ENCODE measurements at places on chromosomes 6 and 20.
A peak's percentile ranks its signal among the peaks of the same experiment; 100 is the strongest.

DNA sequence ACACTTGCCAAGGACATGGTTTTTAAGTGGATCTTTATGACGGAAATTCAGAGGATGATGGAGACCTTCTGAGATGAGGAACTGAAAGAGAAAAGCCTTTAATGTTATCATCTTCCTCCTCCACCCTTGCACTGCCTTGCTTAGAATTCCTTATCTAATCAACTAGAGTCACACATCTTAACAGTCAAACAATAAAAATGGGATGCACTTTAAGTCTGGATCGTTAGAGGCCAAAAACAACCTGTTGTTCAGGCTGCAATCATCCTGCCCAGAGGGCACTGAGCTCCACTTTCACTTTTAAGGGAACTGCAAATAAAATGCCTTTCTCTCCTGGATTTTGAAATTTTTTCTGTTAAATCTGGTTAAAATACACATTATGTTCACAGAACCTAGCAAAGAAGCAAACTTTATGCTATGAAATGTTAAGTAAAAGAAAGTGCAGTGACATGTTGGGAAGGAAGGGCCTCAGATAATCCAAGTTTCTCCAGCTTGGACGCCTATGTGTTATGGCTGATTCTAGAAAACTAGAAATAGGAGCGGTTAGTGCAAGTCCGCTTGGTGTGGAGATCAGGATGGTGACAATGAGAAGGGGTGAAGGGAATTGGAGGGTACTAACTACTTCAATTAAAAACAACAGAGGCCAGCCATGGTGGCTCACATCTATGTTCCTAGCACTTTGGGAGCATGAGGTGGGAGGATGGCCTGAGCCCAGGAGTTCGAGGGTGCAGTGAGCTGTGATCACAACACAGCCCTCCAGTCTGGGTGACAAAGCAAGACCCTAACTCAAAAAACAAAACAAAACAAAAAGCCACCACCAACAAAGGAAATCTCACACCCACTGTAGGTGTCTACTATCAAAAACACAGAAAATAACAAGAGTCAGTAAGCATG is 66.4 kb upstream of the KIF13A start:
- DNase-seq = no peak

DNA sequence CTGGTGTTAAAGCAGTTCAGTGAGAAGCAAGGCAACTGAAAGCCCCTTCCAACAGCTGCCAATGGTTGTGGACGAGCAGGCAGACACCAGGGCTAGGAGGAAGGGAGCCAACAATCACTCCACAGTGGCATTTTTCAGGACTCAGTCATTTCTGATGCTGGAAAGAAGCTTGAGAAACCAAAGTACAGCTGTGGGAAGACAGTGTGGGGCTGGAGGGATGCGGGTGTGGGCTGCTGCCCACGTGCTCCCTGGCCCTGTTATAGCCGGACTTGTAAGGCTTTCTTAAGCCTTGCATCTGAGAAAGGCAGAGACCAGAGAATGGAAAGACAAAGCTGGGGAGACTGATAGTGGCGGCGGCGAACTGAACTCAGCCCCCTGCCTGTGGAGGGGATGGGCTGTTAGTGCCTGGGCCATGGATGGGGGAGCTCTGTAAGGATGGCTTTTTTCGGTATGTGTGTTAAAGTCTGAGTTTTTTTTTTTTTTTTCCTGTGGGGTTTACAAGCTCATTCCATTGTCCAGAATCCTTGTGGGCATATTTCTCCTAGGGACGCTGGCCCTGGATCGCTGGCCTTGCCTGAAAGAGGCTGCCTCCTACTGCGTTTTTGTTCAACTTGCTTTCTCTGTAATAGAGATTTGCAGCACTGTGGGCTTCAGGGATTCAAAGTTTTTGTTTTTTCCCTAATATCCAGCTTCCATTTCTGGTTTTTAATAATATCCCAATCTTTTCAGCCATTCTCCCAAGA is 91.7 kb downstream of the GJA10 start:
- no peak for DNase-seq

GRCh38 chr6:23647045-23647444 is 479.0 kb upstream of the NRSN1 start:
- no peak for DNase-seq

GRCh38 chr20:62367136-62367632 is at the start of gene LAMA5:
Gene LAMA5, minus strand, starts transcription at chr20:62367312. Its CDS starts 67 bp downstream, at chr20:62367245.
- DNase-seq = no peak

GRCh38 chr6:106114492-106114891 is 28.4 kb downstream of the PRDM1 start:
- DNase-seq = no peak

DNA sequence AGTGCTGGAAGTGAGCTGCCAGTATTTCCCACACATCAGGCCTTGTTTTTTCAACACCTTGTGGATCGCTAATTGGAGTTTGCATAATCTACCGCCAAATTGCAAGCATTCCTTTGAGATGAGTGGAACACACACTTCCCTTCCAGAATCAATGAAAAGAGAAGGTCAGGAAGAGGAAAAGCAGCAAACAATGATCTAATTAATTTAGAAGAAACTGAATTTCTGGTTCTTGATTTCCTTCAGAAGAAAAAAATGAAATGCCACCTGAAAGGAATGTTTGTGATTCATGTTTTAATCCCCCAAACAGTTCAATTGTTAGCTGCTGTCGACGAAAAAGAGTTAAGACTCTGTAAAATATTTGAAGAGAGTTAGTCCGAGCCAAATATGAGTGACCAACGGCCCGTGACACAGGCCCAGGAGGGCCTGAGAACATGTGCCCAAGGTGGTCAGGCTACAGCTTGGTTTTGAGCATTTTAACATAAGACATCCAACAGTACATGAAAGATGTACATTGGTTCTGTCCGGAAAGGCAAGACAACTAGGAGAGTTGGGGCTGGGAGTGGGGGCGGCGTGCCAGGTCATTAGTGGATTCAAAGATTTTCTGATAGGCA is 182.3 kb downstream of the MTFR2 start:
- no peak for DNase-seq

DNA sequence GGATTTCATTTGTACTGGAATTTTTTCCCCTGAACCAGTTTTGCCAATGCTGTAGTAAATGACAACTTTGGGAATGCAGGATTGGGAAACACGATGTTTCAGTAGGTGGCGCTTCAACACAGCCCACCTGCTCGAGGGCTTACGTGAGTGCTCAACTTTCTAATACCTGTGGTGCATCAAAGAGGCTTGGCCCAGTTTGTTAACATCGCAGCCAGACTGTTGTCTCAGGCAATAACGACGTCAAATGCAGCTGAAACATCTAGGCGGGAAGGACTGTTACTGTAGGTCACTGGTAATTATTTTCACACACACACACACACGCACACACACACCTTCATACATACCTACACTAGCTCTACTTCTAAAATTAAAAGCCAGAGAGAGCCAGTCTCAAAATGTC is 815.5 kb upstream of the SLC35B3 start:
- peak; percentile 35 for DNase-seq

GRCh38 chr20:11918391-11918845 is 725 bp downstream of the BTBD3 start:
- no peak for DNase-seq

GRCh38 chr20:434661-435419 is 26.7 kb downstream of the RBCK1 start:
- DNase-seq = no peak

DNA sequence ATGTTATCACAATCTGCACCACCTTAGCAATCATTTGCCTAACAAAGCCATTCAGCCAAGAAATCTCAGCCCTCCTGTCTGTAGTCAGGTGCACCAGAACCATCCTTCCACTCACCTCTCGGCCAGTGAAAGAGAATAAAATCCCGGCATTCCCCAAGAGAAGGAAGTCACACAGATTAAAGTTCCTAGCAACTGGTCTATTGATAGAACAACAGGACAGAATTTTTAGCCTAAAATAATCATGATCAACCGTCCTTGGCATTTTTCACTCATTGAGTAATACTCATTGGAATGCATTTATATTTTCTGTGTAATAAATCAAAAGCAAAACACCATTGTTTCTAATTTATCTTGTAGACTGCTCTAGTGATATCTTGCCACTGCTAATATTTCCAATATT is 85.7 kb upstream of the CDH4 start:
- DNase-seq = no peak

DNA sequence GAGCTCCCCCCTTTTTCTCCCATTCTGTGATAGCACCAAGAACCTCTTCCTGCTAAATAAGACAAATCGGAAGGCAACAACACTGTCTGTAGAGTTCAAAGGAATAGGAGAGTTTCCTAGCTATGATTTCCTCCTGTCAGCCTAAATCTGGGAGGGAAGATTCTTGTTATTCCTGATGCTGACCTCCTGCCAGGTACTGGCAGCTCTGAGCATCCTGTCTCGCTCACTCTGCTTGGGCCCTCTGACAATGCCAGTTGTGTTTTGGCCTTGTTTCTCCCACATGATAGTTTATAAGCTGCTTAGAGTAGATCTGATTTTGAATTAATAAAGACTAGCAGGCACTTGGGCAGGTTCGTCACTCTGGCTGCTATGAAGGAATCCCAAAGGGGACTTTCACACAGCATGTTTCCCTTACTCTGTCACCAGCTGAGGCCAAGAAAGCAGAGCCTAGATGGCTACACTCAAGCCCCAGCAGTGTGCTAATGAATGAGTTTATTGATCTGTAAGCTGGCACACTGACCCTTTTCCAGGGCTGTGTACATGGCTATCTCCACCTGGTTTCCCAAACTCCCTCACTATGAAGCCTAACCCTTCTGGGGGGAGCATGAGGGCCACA is 52.3 kb downstream of the UQCC1 start:
- DNase-seq = no peak

GRCh38 chr20:51423810-51424209 is 118.7 kb downstream of the NFATC2 start:
- no peak for DNase-seq

DNA sequence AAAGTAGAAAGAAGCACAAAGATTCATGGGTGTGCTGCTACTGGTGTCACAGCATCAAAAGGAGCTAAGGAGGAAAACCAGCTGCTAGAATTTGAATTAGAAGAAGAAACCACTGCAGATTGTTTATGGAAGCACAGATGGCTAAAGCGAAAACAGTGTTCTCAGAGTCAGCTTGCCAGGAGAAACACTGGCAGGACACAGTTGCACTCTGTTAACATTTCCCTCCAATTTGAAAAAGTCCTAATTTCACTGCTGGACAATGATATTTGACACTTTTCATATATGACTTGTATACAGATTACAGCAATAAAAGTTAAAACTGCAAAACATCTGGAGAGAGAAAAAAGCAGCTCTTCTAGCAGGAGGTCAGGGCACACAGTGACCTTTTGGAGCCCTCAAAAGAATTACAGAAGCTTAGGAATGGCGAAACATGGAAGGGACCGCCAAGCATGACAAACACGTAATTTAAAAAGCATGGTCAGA is 314.5 kb downstream of the COL12A1 start:
- DNase-seq = no peak

DNA sequence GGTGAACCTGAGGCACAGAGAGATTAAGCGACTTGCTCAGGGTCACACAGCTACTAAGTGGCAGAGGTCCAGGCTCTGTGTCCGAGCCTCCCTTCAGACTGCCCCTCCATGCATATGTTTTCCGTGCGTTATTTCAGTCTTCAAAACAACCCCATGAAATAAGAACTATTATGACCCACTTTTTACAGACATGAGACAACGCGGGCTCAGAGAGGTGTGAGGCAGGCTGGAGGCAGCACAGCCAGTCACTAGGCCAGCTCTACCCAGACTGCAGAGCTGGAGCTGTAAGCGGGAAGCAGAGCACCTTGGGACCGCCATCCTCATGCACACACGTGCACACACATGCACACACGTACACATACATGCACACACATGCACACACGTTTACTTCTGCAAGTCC is 62.3 kb downstream of the PSMG4 start:
- no peak for DNase-seq

GRCh38 chr20:868279-868678 is 34.8 kb downstream of the FAM110A start:
- no peak for DNase-seq

- DNase-seq = no peak
Observed at GRCh38 chr20:53949319-53949839, 121.0 kb downstream of the BCAS1 start.

- DNase-seq = no peak
Observed at GRCh38 chr6:140319209-140319608, 944.8 kb upstream of the CITED2 start.

DNA sequence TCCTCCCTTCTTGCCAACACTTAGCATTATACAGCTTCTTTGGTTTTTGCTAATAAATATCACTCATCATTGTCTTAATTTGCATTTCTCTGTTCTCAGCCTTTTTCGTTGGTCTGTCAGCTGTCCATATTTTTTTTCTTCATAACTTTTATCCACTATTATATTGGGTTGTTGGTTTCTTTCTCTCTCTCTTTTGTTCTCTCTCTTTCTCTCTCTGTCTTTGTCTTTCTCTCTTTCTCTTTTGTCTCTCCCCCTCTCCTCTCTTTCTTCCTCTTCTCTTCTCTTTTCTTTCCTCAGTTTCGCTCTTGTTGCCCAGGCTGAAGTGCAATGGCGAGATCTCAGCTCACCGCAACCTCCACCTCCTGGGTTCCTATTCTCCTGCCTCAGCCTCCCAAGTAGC is 36.5 kb downstream of the JARID2 start:
- no peak for DNase-seq

DNA sequence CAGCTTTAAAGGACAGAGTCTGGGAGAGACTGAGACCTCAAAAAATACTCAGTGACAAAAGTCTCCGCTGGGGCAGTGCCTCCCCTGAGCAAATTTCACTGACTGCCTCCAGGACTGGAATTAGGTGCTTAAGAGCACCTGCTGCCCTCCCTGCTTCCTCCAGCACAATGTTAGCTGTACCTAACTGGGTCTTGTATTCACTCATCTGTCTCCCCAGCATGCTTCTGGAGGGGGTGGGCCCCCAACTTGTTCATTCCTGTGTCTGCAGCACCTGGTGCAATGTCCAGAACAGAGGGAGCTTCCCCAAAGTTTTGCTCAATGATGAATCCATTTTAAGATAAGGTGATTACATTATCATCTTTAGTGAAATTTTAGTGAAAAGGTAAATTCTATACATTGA is 650.7 kb downstream of the KIF16B start:
- DNase-seq = no peak

- DNase-seq = no peak
Observed at GRCh38 chr6:45577836-45578504, 200.2 kb upstream of the SUPT3H start.

DNA sequence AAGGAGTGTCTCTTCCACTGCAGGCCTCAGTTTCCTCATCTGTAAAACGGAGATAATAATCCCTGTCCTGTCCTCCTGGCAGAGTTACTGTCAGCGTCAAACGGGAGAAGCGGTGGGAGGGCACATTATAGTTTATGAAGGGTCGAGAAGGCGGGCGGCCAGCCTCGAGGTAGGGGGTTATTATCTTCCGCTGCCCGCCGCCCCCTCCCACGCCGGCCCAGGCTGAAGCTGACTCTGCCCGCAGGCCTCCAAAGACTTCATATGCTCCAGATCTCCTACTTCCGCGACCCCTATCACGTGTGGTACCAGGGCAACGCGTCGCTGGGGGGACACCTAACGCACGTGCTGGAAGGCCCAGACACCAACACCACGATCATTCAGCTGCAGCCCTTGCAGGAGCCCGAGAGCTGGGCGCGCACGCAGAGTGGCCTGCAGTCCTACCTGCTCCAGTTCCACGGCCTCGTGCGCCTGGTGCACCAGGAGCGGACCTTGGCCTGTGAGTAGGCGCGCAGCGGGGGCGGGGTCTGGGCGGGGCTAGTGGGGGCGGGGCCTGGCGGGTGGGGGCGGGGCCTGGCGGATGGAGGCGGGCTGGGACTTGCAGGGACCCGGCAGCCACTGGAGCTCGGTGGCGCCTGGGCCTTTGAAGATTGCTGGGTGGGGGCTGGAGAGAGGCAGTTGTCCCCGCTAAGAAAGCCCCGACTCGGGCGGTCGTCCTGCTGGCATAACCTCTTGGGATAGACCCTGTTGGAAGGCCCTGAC is 2.8 kb downstream of the PROCR start:
- DNase-seq = no peak

GRCh38 chr20:21378259-21378658 is 19.1 kb downstream of the NKX2-4 start:
- no peak for DNase-seq
